AG04450 (cell line): ENCODE measurements at places on chromosomes 1 and 21. TPM values are rescaled to one million over a fixed set of nuclear protein-coding genes. Genes with fewer than 3 reads are reported as not detected.

DNA sequence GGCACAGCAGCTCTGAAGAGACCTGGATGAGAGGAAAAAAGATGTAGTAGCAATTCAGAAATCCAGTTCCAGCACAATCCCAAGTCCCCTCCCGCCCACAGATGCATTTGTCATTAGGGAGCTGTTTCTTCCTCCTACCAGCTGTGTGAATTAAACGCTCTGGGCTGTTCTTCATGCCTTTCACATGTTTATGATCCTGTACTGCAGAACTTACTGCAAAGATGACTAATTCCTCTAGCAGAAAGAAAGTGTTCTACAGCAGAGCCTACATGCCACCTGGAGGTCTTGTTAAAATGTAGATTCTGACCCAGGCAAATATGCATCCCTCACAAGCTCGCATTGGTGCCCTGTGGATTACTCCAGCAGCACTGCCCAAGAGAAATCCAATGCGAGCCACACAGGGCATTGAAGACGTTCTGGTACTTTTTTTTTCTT lies 6.5 kb downstream of the ENO1 start:
- no peak for DNase-seq

DNA sequence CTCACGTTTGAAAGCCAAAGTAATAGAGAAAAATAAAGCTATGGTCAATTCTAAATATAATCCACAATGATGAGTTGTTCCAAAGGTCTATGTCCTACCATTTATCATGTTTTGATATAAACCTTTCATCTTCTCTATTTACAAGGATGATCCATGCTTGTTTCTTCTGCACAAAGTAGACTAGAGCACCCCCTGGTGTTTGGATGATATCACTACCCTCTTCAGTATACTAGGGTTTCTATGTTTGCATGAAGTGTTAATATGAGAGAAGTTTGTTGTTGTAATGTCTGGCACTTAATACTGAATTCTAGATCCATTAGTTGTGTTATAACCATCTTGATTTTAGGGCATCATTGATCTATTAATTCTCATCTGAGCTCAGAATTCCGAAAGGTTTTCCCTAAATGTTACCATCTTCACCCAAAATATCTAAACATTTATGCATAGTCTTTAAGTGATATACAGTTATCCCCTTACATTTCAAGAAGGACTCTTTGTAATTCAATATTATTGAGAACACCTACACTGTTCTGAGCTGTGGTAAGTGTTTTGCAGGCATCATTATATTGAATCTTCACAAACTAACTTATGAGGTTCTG lies 21.1 kb downstream of the CLDN8 start:
- DNase-seq, result no peak

DNA sequence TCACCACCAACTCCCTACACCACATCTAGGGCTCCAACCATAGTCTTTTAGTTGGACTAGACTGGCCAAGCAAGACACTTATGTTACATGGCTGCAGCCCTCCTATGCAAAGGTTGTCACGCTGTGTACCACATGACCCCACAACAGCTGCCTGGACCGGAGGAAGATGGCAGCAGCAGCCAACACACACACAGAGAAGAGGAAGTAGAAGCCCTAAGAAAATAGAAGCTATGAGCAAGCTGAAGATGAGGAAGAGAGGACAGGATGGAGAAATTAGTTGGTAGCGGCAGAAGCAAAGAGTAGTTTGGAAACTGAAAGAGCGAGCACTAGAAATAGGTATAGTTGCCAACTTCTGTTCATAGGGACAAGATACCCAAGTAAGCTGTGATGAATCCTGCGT lies 60.8 kb upstream of the RALGPS2 start:
- DNase-seq, result no peak

DNA sequence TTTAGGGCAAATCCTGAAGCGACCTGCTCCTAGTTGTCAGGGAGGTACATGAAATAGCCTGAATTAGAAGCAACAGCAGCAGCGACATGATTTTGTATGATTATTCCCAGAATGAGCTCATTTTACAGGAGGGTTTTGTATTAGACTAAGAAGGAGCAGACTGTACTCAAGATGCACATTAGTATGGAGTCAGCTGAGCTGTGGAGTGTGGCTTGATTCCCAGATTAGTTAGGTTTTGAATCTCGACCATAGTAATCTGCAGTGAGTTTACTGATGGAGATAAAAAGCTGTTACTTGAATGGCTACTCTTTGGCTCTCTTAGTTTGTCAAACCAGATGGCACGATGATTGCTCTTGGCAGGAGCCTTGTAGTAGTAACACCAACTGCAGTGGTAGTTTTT lies 143.1 kb downstream of the PHTF1 start:
- no peak for DNase-seq

DNA sequence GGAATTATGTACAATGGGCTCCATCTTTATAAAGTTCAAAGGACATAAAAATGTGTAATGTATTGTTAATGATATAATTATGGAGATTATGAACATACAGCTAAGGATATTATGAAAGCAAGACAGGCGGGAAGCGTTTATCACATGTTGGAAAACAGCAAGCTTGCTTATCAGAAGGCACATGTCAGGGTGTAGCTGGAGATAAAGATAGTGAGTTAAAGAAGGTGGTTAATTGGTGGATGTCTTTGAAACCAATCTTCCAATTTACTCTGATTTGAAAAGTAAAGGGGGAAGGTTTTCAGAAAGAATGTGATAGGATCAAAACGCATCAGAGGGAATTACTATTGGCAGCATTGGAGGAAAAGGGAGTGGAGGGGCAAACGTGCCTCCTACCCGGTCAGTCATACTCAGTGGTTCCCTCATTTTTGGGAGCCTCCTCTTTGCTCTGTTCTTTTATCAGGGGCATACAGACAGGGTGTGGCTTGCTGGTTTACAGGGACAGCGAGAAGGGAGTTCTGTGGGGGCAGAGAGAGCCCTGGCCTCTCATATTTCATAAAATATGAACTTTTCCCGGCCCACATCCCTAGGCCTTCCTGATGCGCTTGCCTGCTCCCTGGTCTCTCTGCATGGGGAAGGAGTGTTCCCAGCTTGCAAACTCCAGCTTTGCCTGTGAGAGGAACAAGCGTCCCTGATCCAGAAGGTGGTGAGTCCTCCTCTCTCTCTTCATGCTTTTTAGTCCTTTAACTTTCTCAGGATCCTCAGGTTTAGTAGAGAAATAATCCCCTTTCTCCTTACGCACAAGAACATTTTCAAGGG lies 8.0 kb upstream of the SVBP start:
- no peak for DNase-seq

DNA sequence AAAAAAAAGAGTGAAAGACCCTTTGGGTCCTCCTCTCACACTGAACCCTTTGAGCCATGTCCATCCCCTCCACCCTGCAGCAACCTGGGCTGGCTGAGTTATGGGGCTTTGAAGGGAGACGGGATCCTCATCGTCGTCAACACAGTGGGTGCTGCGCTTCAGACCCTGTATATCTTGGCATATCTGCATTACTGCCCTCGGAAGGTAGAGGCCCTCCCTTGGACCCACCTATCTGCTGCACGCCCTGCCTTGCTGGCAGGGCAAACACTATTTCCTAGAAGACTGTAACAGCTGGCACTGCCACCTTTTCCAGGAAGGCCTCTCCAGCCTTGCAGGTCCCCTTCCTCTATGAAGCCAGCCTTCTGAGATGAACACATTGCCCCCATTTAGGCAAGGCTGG lies 1.1 kb downstream of the SLC50A1 start:
- no peak for DNase-seq

GRCh38 chr1:184596950-184597645 lies 157.6 kb downstream of the EDEM3 start:
- DNase-seq, result no peak

GRCh38 chr1:157198619-157199420 lies 60.6 kb upstream of the ETV3 start:
- no peak for DNase-seq

- no peak for DNase-seq
Measured at GRCh38 chr1:225962440-225962975, 21.5 kb upstream of the LEFTY2 start.

GRCh38 chr1:8025061-8025670 lies 943 bp downstream of the ERRFI1 start:
- DNase-seq, result no peak

DNA sequence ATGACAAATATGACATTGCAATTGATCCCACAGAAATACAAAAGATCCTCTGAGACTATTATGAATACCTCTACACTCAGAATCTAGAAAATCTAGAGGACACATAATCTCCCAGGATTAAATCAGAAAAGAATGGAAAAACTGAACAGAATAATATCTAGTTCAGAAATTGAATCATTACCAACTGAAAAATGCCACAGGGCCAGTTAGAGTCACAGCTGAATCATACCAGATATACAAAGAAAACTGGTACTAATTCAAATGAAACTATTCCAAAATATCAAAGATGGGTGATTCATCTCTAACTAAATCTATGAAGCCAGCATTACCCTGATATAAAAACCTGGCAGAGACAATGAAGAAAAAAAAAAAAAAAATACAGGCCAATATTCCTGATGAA lies 149.3 kb downstream of the BRINP3 start:
- no peak for DNase-seq

GRCh38 chr21:31727181-31727580 lies 4.7 kb downstream of the SCAF4 start:
- DNase-seq, result no peak

DNA sequence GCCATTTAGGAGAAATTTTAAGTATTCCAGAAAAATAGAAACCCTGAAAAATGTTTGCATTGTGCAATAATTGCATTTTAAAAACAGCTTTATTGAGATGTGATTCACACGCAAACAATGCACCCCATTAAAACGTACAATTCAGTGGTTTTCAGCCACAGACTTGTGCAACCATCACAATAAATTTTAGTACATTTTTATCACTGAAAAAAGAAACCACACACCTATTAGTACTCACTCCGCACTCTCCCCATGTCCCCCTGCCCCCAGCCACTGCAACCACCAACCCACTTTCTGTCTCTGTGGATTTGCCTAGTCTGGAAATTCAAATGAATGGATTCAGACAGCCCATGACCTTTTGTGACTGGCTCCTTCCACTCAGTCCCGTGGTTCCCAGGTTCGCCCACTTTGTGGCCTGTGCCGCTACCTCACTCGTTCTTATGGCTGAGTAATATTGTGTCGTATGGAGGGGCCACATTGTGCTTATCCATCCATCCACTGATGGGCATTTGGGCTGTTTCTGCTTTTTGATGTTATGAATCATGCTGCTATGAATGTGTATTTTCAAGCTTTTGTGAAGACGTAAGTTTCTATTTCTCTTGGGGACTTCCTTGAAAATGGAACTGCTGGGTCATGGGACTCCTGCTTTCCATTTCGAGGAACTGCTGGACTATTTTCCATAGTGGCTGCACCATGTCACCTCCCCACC lies 147.7 kb upstream of the ARHGEF16 start:
- peak; percentile 34 for DNase-seq

- no peak for DNase-seq
Measured at GRCh38 chr1:157584503-157584902, 13.4 kb downstream of the FCRL4 start.

DNA sequence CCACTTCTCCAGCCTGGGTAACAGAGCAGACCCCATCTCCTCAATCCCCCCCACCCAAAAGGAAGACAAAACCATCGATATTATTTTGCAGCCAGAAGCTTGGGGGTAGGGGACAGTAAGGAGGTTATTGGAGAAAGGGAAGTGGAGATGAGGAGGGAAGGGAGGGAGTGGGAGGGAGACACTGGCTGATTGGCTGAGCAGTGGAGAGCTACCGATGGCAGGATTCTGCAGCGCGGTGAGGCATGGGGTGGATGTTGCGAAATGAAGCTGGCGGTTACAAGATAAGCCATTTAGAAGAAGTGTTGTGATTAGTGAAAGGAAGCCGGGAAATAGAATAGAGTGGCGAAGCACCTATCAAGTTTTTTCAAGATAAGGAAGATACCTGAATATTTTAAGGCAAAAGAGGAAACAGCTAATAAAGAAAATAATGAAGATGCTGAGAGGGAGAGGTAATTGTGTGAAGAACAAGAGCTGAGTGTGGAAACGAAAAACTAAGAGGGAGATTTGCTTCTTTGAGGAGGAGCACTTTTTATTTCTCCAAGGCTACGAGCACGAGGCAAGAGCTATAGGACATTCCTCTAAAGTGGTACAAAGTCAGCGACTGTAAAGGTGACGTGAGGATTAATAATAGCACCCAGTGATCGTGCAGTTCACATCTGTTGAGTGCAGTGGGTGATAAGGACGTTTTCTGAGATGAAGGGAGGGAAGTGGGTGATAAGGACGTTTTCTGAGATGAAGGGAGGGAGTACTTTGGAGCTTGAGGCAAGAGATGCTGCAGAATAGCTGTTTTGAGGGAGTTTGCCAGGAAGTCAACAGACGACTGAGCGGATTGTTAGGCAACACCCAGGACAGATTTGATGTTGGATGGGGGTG lies 103.2 kb upstream of the KIF26B start:
- no peak for DNase-seq

GRCh38 chr1:183191833-183192232 lies 5.8 kb downstream of the LAMC2 start:
- DNase-seq, result peak; percentile 68

DNA sequence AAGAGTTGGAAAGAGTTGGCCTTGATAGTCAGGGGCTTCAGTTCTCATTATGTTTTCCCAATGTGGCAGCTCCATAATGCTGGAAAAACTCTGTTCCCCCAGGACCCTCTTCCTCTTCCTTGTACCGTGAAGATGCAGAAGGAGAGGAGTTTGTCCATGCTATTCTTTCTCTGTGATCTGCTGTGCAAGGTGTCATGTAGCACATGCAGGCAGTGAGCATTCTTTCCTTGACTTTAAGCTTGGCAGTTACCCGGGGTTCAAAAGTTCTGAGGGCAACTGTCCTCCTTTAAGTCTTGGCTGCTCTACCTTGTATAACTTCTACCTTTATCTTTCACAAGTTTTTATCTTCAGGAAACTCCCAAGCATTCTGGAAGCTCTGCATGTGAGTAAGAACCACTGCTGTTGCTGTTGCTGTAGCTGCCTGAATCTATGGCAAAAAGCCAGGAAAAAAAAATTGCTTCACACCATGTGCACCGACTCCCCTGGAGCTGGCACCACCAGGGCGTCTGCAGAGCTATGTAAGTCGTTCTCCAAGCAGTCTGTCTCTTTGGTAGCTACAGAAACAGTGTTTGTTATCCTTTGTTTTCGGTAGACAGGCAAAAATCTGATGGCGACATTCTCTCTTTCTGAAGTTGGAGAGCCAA lies 42.7 kb upstream of the SLC16A1 start:
- DNase-seq, result peak; percentile 50

GRCh38 chr1:110360431-110360830 lies 21.3 kb downstream of the RBM15 start:
- DNase-seq, result no peak

GRCh38 chr21:33135925-33136324 lies 66.0 kb downstream of the OLIG1 start:
- no peak for DNase-seq

Gene COL6A2
- 454 and 676 TPM in 2 replicates for polyA plus RNA-seq

Gene ZYG11A
- polyA plus RNA-seq, result 1.0 and 1.1 TPM in 2 replicates

Gene DIO1
- not detected in 2 replicates for polyA plus RNA-seq

Gene S100A8
- not detected in 2 replicates for polyA plus RNA-seq

Gene ATP1A2
- 6.2 and 6.5 TPM in 2 replicates for polyA plus RNA-seq

Gene COA7
- 12.0 and 13.8 TPM in 2 replicates for polyA plus RNA-seq

Gene HSD3B2
- polyA plus RNA-seq, result not detected in 2 replicates

Gene OR10K2
- polyA plus RNA-seq, result not detected in 2 replicates

Gene TNN
- polyA plus RNA-seq, result not detected in 2 replicates

Gene CHIA
- not detected in 2 replicates for polyA plus RNA-seq

Gene ADCY10
- polyA plus RNA-seq, result 0.01 and 0.11 TPM in 2 replicates

Gene LCE6A
- polyA plus RNA-seq, result not detected in 2 replicates

Gene RYR2
- polyA plus RNA-seq, result not detected in 2 replicates

Gene LIN28A
- not detected in 2 replicates for polyA plus RNA-seq

Gene C8A
- not detected in 2 replicates for polyA plus RNA-seq

Gene SYT6
- not detected in 2 replicates for polyA plus RNA-seq
